ENCODE measurements at places on chromosomes 2 and 18.

- DNase-seq: no peak
These were observed 53.3 kb upstream of the TRIB2 start for GRCh38 chr2:12663306-12664037.

DNA sequence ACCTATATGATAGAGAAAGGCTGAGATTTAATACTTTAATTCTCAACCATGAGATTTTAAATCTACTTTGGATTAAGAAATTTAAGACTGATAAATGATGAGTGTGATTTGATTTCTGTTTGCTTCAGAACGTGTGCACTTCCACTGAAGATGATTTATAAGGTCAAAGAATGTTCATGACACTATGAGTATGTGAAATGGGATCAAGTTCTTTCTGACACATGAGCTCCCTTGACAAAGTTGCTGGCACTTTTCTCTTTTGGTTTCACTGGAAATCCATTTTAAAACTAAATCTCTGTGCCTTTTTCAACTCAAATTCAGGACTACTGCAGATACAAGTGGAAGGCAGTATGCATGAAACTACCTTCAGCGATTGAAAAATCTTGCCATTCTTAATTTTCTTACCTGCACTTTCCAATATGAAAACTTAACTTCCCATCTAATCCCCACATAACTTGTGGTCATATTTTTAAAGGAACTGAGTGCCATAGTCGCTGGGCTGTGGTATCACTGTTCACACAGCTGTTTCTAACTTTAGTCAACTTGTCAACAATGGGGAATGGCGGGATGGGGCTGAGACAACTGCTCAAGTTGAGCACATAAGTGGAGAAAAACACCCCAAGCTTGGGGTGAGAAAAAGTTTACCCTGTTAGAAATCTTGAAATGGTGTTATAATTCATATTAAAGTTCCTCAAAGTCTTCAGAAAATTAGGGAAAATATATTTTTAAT, 51.8 kb upstream of the TTN start:
- no peak for DNase-seq

- no peak for DNase-seq
These were observed 9.9 kb downstream of the GCKR start for GRCh38 chr2:27506587-27506986.

GRCh38 chr18:3171631-3172030, 48.1 kb downstream of the MYOM1 start:
- DNase-seq: no peak

GRCh38 chr18:44025421-44025820, 655.3 kb upstream of the SETBP1 start:
- DNase-seq: no peak

GRCh38 chr2:138267902-138268254, 233.7 kb upstream of the SPOPL start:
- no peak for DNase-seq

GRCh38 chr18:40935423-40935822, 1019.6 kb upstream of the PIK3C3 start:
- no peak for DNase-seq

GRCh38 chr2:182404092-182404491, 22.7 kb downstream of the PDE1A start:
- DNase-seq: no peak

DNA sequence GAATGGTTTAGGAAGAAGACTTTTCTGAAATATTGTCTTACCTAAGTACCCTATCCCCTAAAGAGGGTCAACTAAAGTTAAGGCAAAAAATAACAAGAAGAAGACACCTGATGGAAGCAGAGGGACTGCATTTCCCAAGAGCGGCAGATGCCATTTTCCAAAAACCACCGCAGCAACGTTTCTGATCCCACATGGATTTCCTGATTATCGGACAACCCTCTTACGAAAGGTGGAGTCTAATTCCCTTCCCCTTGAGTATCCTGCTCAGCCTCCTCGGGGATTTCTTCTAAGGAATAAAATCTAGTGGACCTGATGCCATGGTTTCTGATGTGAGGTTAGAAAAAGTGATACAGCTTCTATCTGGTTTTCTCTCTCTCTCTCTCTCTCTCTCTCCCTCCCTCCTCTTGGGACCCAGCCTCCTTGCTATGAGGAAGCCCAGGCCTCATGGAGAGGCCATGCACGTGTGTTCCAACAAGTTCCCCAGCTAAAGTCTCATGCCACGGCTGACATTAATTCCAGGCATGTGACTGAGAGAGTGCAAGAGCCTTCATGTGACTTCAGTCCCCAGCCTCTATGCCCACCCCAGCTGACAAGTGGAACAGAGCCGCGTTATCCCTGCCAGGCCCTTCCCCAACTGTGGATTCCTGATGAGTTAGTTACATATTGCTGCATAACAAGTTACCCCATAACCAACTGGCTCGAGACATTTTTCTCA, 150.3 kb downstream of the SMAD2 start:
- DNase-seq: no peak

DNA sequence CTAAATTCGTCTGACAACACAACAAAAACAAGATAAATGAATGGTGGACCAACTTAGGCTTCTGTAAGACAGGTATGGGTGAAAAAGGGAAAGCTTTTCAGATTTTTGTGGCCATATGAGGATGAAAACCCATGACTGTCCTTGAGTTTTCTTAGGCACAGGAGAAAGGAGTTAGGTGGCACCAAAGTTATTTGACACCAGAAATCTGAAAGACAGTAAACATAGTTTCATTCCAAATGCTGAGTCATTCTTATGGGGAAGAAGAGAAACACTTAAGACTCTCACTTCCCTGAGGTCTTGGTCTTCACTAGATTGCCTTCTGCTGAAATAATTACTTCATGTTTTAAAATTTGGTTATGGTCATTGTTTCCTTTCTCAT, 5.2 kb upstream of the GPD2 start:
- no peak for DNase-seq

DNA sequence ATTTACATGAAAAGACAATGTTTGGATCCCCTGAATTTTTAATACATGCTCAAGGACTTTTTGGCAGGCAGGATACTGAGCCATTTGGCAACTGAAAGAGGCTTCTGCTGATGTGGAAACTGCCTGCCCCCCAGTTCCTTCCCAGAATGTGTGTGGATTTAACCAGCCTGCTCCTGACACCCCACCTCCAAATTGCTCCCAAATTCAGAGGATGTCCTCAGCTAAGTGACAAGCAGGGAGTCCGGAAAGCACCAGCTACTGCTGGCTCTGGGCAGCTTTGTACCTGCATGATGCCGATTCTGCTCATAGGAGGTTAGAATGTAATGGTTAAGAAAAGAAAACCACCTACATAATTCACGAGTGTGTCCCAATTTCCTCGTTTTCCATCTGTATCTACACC, 197.5 kb downstream of the CDH20 start:
- no peak for DNase-seq

DNA sequence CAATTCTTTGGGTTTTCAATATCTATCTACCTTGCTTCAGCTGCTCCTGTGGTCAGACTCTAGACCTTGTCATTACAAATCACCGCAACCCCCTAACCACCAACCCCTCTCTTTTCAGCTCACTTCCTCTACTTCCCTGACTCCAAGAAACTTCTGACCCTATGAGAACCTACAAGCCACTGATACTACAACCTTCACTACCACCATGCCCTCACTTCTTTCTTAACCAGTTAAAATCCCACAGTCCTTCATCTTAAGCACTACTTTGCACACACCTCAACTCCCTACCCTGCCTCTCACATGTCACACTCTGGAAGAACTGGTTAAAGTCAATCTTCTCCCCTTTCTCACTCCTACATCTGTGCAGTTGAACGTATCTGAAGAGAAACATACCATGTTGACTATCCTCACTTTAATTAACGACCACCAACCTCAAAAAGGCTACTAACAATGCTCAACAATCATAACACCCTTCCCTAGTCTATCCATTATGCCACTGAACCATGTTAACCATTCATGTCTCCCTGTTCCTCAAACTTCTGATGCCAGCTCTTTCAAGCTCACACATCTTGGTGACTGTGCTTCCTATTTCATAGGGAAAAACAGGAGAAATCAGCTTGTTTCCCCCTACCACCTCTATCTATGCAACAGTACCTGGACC, 12.6 kb downstream of the EIF2AK3 start:
- DNase-seq: no peak

DNA sequence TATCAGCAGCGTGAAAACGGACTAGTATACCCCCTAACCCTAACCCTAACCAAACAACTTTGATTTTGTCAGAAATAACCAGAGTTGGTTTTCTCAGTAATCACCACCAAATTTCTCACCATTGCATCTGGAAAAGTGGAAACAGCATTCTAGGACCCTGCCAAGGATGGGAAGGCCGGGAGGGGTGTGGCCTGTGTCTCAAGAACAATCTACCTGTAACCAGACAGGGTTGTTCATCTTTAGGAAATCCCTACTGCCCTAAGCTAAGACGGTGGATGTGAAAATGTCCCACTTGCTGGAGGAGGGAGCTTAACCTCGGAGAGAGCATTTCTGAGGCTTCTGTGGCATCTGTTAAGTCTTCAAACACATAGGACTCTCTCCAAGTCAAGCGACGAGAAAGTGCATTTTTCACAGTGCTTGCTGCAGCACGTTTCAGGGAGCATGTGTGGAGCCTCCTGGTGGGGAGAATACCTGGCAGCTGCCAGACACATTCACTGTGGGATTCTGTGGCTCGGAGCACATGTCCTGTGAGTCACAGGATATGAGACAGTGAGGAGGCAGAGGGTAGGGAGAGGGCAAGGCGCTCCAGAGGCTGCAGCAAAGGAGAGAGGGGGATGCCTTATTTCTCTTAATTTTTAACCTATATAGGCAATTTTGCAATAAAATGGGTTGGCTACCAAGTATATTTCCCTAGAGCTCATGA, 207.5 kb downstream of the SPP2 start:
- DNase-seq: peak; percentile 77

DNA sequence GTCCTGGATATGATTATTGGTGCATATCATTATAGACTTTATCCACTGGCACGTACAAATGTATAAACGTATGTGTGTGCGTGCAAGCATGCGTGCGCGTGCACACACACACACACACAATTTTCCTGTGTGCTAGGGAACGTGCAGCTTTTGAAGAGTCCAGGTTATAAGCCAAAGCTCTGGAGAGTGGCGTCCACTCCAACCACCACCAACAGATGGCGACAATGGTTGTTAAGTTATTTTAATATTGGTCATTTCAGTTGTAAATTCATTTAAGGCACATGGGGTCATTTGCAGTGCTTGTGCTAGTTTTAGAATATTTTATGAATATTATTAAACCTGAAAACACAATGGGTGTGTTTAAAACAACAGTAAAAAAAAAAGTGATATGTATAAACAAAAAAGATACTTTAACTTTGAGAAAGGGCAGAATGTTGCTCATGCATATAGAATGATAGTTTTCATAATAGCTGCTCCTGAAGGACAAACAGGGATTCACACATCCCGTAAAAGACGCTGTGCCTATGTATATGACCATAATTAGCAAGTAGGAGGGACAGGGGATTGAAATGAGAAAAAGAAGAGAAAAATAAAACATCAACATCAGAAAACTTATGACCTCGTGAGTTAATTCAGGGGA, 124.2 kb upstream of the ITGB6 start:
- peak; percentile 42 for DNase-seq

DNA sequence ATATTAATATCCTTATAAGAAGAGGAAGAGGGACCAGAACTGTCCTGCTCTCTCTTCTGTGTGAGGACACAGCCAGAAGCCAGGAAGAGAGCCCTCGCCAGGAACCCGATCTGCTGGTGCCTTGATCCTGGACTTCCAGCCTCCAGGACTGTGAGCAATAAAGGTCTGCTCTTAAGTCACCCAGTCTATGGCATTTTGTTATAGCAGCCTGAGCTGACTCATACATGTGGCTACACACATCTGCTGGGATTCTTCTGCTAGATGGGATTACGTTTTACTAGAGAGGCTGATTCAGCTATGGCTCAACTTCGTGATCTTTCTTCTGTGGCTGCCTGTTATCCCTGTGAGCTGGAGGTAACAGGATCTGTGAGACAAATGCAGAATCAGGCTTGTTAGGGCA, 29.6 kb downstream of the ARL4C start:
- DNase-seq: no peak

DNA sequence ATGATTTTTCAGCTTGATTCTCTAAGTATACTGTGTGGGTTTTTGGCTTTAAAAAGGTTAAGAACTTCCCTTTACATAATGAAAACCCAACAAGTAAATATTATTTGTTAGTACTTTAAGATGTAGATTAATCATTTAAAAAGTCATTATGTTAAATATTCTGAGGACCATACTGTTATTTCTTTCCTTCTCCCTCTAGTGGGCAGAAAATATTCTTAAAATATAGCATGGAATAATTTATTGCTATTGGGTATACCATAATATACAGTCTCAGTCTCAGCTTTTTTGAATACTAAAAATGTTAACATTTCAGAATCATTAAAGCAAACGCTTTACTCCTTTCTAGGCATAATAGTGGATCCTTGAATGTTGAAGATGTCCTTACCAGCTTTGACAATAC, 28.1 kb downstream of the CAMKMT start:
- DNase-seq: no peak

DNA sequence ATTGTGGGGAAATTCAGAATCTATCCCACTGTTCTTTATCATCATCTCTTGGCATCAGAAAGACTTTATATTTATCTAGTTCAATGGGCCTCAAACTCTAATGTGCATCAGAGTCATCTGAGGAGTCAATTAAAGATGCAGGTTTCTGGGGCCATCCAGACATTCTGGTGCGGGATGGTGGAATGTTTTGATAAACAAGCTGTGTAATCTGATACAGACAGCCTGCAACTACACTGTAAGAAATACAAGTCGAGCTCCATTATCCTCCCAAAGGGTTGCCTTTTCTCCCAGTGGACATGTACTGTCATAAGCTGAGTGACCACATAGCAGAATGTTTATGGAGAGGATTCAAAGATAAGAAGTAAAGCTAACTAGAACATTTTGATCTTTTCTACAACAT, 515.3 kb upstream of the DCC start:
- DNase-seq: no peak

GRCh38 chr2:148568597-148568996, 76.0 kb upstream of the EPC2 start:
- DNase-seq: no peak

DNA sequence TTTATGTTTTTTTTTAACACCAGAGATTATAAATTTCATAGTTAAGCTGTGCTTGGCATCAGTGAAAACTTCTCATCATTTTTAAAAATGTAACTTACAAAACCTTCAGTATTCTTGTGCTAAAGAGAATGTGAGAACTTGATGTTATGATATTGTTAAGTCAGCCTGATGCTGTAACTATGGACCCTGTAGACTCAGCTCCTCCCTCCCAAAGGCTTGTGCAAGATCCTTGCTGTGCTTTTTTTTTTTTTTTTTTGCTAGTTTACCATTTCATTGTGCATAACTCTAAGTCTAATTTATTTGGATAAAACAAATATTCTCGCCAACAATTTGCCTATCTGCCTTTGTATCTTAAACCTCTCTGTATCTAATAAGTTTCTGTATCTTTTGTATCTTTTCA, 12.9 kb upstream of the TFPI start:
- no peak for DNase-seq

DNA sequence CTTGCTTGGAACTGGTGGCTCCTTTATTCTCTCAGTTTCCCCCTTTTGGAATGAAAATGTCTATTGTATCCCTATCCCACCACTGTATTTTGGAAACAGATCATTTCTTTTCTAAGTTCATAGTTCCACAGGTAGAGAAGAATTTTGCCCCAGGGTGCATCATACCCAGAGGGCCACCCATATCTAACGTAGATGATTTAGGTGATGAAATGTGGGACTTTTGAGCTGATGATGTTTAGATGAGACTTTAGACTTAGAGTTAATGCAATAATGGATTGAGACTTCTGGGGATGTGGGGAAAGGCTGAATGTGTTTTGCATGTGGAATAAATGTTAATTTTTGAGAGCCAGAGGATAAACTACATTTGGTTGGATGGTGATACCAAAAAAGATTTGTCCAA, 107.9 kb upstream of the CYP26B1 start:
- DNase-seq: no peak

- no peak for DNase-seq
These were observed 4.8 kb downstream of the UXS1 start for GRCh38 chr2:106189325-106189724.
